ENCODE measurements at places on chromosomes 5 and 9.

DNA sequence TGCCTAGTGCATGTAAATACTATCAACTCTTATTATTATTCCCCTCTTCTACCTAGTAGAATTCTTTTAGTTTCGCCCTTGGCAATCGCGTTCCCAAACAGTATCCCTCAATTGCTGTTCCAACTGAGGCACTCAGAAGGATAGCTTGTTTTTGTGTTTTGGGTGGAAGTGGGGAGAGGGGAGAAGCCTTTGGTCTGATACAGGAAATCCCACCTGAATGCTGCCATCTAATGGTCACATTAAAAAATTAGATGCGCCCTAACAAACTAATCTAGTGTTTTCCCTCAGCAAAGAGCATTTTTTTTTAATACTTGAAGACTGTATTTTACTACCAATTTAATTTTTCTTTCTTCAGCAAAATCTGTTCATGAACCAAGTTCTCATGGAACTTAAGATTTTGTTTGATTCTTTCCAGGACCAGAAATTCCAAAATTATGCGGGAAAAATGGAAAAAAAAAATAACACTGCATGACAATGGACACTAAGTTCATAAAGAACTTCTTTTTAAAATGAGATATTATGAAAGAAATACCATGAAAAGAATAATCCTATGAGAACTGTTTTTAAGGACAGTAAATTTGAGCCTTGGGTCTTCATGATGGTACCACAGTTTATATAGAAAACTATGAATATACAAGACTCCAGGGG, 22.2 kb upstream of the GLDC start:
- DNase-seq: peak; percentile 59

- DNase-seq: no peak
Observed at GRCh38 chr5:115962239-115962564, at the start of gene LVRN. LVRN (plus strand) TSS chr5:115962475; CDS start chr5:115962618, 143 bp downstream.

- DNase-seq: no peak
Observed at GRCh38 chr5:92801911-92802310, 779.1 kb downstream of the NR2F1-AS1 start.

GRCh38 chr9:136336881-136337280, 9.5 kb downstream of the GPSM1 start:
- DNase-seq: no peak

DNA sequence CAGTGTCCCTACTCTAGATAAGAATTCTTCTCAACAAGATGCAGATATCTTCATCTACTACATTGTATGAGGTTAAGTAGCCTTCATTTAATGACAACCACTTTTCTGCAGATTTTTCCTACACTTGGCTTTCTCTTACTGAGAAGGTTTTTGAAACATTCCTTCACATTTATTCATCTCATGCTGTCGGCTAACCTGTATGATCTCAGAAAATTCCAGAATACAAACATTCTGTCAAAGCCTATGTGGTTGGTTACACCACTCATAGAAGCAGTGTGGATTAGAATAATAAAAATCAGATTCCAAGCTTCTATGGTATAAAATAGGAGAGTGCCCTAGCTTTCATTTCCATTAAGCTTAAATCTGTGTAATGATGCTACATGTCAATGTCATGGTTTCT, 39.4 kb upstream of the ERCC6L2 start:
- no peak for DNase-seq

DNA sequence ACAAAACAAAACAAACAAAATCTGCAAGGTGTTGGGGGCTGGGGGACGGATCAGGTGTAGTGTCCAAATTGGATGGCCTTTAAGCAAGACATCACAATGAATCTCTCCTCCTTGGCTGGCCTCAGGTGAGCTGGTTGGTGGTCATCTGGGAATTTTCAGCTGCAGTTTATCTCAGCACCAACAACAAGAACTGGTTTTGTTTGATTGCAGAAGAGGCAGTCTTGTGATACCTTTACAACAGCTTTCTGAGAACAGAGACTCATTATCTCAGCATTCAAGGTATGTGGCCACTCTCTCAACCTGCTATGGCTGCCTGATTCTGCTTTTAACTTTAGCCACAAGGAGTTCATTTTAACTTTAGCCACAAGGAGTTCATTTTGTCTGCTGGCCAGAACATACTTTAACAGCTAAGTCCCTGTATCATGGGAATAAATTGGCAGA, 1543.4 kb downstream of the EFNA5 start:
- DNase-seq: no peak

DNA sequence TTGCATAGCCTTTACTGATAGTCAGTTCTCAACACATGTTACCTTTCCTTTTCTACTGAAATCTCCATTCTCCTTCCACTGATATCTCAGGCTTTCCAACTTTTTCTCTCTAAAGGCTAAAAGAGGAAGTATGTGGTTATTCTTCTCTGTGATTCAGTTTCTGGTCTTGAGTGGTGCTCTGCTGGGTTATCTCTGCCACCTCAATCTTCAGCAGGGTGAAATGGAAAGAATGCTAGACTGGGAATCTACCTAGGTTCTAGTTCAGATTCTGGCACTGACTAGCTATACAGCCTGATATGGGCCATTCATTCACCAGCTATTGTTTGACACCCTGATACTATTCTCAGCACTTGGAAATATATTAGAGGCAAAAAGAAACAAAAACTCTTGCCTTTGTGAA, 124.9 kb upstream of the GRIA1 start:
- no peak for DNase-seq

DNA sequence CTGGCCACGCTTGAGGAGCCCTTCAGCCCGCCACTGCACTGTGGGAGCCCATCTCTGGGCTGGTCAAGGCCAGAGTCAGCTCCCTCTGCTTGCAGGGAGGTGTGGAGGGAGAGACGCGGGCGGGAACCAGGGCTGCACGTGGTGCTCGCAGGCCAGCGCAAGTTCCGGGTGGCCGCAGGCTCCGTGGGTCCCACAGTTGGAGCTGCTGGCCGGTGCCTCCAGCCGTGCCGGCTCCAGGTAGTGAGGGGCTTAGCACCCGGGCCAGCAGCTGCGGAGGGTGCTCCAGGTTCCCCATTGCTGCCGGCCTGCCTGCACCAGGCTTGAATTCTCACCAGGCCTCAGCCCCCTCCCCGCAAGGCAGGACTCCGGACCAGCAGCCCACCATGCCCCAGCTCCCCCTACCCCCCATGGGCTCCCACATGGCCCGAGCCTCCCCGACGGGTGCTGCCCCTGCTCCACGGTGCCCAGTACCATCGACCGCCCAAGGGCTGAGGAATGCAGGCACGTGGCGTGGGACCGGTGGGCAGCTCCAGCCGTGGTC, 192.8 kb upstream of the IZUMO3 start:
- DNase-seq: no peak

- peak; percentile 36 for DNase-seq
Observed at GRCh38 chr9:4297151-4297785, 2.6 kb downstream of the GLIS3 start.

GRCh38 chr5:83251849-83252248, 174.5 kb downstream of the XRCC4 start:
- DNase-seq: no peak

GRCh38 chr5:27773636-27774035, 735.2 kb upstream of the CDH9 start:
- no peak for DNase-seq

- no peak for DNase-seq
Observed at GRCh38 chr9:398085-398484, 183.4 kb downstream of the DOCK8 start.

DNA sequence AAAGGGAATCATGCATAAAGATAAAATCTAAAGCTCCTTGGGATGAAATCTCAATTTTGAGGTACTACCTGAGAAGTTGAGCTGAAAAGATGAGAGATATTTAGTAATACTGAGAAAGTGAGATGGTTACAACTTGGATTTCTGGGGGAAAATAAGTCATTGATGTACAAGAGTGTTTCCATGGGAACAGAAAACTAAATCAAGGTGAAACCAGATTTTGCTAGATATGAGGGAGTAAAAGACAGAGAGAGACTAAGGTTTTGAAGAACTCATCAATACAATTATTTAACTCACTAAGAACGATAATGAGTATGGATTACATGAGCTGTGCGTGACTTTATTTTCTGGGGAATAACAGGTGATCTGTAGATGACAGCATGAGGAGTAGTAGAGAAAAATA, 10.2 kb upstream of the ST8SIA4 start:
- no peak for DNase-seq

GRCh38 chr5:1055896-1056610, 47.5 kb downstream of the NKD2 start:
- no peak for DNase-seq

DNA sequence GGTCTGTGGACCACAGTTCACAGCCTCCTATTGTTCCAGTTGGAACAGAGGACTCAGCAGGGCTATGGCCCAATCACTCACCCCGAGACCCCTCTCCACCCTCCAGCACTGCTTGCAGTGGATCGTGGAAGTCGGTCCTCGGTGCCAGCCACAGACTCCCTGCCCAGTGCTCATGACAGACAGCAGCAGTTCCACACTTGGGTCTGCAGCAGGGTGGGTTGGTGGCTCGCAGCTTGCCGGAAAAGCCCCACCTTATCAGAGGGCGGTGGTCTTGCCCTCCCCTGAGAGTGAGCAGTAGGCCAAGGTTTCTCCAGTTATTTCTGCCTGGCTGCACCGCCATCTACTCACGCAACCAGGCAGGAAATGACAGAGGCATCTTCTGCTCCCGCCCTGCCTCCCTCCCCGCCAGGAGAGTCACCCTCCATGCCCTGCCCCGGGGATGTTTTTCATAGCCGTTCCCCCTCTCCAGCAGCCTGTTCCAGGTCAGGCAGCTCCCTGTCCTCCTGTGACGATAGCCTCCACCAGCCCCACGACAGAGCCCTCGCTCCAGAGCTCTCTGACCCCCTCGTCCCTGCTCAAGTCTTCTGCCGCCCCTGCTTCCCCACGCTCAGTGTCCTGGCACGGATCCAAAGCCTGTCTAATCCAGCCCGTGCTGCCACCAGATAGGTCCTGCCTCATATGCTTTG, 34.5 kb downstream of the UNC5A start:
- DNase-seq: no peak

Measured in DMS79 treated with DMSO at 0.1 percent for 48 hours (cell line).